Adipocyte (in vitro differentiated cells): ENCODE measurements at places on chromosomes 12 and 14.

DNA sequence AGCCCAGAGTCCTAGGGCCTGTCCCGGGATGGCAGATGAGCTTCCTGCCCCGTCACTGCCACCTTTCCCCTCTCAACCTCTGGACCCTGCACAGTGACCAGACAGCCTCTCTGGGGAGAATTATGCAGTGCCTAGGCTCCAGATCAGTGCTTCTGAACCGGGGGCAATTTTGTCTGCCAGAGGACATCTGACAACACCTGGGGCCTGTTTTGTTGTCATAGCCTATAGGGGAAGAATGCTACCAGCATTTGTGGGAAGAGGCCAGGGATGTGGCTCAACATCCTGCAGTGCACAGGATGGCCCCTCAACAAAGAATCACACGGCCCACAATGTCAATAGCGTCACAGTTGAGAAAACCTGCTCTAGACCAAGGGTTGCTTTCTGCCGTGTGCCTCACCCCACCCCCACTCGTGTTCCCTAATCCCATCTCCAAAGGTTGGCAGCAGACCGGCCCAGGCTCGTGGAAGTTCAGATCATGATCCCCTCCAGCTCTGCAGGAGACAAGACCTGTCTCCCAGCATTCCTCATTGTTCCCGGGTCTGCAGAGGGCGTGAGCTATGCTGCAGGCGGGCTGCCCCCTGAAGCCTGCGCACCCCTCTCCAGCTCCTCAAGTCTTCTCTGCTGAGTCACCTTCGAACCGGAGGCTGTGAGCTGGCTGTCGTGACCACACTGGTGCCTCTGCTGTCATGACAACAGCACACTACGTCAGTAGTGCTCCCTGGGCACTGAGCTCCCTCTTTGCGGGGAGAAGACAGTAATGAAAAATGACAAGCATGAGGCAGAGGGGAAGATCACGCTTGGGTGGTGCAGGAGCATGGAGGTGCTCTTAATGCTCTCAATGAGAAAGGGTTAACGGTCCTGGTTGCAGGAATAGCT lies 2.0 kb upstream of the GAPDH start:
- peak; percentile 97 for DNase-seq

DNA sequence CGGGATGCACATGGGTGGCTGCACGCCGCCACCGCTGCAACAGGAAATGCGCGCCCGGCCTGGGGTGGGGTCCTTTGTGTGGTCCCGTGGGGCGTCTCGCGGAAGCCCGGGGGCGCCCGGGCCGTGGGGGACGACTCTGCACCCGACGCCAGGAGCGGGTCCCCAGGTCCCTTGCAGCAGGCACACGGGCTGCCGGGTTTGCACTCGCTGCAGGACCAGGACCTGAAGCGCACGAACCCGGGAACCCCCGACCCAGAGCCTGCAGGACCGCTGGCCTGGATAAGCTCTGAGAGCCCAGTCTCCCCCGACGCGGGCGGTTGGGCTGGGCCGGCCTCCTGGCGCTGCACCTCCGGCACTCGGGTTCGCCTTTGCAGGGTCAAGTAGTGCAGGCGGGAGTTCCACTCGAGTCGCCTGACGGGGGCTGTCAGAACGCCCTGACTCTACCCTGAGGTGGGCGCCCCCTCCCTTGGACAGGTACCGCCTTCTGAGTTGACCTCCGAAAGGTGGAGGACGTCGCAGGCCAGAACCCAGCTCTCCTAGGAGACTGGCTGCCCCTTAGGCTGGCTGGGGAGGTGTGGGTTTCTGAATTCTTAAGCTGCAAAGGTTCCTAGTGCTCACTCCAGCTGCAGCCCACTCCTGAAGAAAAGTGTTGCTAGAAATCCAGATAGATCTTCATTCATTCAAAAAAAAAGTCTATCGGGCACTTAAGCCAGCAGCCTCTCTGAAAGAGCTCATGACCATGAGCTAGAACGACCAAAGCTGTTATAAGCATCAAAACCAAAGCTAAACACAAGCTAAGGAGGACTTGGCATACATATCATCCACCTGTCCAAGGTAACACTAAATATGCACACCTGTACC lies 68.0 kb downstream of the RNF34 start:
- peak; percentile 34 for DNase-seq

DNA sequence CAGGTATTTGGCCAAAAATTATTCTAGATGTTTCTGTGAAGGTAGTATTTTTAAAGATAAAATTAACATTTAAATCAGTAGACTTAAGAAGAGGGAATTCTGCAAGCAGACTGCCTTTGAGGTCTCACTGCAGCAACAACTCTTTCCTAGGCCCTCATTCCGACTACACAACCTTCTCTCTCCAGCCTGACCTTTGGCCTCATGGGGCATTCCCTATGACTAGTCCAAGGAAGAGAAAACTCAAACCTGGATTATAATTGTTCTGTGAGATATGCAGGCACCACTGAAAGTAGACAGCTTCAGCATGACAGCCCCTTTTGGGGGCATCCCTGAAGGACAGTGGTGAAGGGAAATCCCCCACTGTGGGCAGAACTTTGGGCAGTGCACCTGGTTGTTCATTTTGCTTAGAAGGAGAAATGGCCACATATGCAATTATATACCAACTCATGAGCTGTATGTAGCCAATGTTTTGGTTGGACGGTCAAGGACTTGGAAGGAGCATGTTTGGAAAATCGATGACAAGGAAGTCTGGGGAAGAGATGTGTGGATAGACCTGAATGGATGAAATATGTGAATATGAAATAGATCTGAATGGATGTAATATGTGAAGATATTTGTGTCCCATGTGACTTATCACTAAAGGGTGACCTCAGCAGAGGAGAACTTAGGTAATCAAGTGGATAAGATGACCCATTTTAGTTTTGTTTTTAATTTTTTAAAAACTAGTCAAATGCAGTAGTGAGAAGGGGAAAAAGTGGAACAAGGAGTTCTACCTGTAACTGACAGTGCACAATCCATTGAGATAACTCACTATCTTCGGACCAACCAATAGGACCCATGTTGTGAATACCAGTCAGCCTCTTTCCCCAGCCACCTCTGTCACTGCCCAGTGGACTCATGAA lies 233.3 kb upstream of the FOXN3 start:
- peak; percentile 16 for DNase-seq

GRCh38 chr12:132698341-132698740 lies 11.0 kb downstream of the PXMP2 start:
- DNase-seq = no peak

GRCh38 chr12:51678086-51678724 lies 87.2 kb downstream of the SCN8A start:
- DNase-seq = peak; percentile 63

DNA sequence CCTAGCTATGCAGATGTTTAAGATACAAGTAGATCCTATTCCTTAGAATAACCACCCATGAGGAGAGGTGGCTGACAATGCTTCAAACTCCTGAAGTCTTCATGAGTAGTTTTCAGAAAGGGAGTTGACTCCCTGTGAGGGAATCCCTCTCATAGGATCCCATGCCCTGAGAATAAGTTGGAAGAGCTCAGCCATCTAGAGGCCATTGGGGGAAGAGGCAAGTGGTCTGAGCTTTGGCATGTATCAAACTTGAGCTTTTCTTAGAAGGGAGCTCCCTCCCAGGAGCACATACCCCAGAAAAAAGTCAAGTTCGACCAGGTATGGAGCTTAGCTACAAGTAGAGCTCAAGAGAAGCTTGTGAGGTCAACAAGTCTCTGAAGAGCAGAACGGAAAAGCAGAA lies 165.7 kb upstream of the RBM19 start:
- DNase-seq = no peak

- DNase-seq = no peak
Observed at GRCh38 chr14:91041450-91041849, 19.0 kb downstream of the RPS6KA5 start.

GRCh38 chr12:56688129-56688845 lies at the start of gene PTGES3:
TSS of gene PTGES3 (minus strand) at chr12:56688284. CDS start at chr12:56687999, 285 bp downstream.
- DNase-seq = peak; percentile 99

- no peak for DNase-seq
Observed at GRCh38 chr12:108438667-108439066, 76.4 kb upstream of the FICD start.

DNA sequence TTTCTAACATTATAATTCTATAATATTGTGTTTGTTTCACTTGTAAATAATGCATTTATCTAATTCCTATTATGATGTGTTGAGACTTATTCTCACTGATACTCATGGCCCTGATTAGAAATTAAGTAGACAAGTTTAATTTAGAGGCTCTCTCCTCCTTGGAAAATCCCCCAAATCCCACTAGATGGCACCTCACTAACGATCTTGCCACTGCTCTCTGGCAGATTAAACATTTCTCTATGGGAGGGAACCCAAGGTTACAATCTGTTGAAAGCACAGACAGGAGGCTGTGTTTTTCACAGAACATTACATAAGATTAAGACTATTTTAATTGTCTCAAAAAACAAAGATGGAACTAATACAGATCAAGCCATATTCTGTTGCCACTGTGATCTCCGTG lies 318.7 kb downstream of the LRFN5 start:
- DNase-seq = no peak

DNA sequence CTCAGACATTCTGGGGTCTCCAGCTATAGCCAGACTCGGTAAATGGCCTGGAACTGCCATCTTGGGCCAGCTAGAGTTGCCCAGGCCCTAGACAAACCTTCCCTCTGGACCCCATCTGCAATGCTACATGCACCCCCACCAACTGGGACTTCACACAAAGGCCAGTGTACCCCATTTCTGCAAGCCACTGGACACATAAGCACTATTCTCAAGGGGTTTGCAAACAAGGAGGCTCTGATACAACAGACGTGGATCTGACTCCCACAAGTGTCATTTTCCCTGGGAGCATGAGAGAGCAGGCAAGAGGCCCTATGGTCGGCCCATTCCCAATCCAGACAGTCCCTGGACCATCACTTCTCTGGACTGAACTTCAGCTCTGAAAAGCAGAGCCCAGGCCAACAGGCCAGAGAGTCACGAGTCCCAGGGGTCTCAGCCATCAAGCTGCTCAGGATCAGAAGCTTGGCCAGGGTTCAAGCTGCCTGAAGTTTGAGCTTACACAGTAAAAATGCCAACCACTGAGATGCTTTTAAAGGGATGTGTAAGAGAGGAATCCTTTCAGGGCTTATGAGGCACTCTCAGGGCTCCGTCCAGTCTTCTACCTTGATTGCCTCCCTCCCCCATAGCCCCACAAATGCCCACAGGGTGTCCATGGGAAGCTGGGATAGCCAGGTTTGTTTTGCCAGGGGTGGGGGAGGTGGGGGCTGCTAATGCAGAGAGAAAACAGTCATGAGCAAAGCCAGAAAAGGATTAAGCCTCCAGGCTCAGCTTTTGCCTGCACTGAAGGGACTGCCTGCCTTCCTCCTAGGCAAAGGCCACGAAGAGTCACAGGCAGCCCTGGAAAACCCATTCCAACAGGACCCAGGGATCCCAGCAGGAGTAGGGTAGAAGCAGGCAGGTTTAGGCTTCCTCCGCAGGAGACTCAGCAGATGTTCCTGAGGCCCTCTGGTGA lies 31.7 kb upstream of the PNMA1 start:
- DNase-seq = no peak

GRCh38 chr12:123607756-123608155 lies 5.9 kb downstream of the DDX55 start:
- DNase-seq = no peak
